GM04503 (cell line): ENCODE measurements at places on chromosomes 2 and 18.

- no peak for DNase-seq
Measured at GRCh38 chr2:105739944-105740530, 4.7 kb upstream of the NCK2 start.

DNA sequence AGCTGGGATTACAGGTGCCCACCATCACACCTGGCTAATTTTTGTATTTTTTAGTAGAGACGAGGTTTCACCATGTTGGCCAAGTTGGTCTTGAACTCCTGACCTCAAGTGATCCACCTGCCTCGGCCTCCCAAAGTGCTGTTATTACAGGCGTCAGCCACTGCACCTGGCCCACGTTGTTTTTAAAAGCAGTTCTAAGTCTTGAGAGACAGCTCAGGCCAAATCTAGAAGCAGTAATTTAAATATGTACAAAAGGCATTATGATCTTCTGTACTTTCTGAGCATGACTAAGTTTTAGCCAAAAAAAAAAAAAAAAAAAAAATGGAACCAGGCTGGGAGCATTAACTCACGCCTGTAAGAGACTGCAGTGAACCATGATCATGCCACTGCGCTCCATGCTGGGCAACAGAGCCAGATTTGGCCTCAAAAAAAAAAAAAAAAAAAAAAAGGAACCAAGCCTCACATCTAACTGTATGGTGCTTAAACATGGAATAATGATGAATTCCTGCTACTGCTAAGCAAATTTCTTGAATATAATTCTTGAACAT lies 4.0 kb downstream of the ABHD3 start:
- DNase-seq: no peak

GRCh38 chr2:233966388-233966787 lies 49.2 kb downstream of the TRPM8 start:
- DNase-seq: no peak

GRCh38 chr2:64869126-64869525 lies 120.1 kb upstream of the SLC1A4 start:
- DNase-seq: no peak

DNA sequence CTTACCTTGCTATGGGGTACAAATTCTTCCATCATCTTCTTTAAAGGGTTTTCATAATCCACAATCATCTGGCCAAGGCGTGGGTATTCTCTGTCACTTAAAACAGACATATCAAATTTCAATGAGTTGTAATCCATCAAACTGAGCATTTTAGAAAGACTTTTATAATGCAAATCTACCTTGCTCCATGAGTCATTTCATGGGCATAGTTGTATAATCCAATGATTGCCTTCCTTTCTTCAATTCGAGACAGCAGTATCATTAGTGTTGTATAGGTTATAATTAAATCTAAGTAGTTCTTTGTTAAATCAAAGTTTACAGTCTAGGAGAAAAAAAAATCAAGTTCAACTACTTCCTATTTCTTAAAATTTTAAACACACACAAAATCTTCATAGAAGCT lies 36.3 kb downstream of the NCKAP1 start:
- DNase-seq: no peak

DNA sequence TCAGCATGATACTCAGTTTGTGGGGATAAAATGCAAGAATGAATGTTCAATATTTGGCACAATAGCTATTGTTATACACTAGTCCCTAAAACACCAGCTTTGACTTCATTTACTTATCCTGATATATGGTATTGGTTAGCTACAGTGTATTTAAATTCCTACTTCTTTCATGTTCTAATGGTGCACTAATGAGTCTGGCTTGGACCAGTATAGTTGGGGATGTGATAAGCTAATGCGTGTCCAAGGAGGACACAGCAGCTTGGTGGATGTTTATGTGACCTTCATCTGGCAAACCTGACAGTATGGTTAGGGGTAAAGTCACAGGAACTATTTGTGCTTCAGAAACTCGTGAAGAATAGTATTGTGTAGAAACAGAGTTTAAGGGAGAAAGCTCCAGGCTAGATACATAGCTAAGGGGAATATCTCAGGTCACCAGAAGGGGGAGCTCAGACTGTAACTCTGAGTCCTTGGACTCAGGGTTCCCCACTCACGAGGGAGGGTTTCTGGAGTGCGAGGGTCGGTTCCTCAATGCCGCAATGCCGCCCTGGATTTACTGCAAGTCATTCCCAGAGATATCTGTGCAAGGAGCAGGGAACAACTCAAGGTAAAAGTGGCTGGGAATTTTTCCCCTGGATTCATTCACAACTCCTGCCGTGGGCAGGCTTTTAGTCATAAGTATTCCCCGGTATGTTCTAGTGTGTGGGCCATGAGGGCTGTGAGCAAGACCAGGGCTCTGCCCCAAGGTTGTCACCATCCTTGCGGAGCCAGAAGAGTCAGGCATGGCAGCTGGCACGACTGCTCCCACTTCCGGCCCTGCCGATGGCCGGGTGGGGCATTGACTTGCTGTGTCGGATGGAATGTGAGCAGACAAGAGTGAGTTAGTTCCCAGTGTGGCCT lies 14.5 kb downstream of the IL1R2 start:
- no peak for DNase-seq

GRCh38 chr2:182415771-182416170 lies 11.1 kb downstream of the PDE1A start:
- DNase-seq: no peak

GRCh38 chr2:105675841-105676240 lies 68.9 kb upstream of the NCK2 start:
- no peak for DNase-seq
